ENCODE measurements at places on chromosomes 12 and 14.
A peak's percentile ranks its signal among the peaks of the same experiment; 100 is the strongest.

- DNase-seq = no peak
These were observed 34.2 kb upstream of the C12orf50 start for GRCh38 chr12:88063375-88063774.

DNA sequence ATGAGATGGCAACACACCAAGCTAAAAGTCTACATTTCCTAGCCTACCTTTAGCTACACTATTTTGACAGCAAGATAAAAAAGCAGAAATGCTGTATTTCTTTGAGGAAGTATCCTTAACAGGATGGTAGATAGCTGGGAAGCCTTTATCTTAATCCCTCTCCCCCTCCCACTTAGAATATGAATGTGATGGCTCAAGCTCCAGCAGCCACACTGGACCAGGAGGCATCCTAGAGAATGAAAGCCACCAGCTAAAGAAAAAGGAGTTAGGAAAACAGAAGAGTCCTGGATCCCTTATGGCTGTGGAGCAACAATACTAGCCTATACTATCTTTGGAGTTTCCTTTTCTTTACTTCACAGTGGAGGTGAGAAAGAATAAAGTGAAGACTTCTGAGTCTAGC is 15.1 kb downstream of the NAP1L1 start:
- no peak for DNase-seq

GRCh38 chr12:48080821-48081220 is 25.1 kb downstream of the SENP1 start:
- no peak for DNase-seq

DNA sequence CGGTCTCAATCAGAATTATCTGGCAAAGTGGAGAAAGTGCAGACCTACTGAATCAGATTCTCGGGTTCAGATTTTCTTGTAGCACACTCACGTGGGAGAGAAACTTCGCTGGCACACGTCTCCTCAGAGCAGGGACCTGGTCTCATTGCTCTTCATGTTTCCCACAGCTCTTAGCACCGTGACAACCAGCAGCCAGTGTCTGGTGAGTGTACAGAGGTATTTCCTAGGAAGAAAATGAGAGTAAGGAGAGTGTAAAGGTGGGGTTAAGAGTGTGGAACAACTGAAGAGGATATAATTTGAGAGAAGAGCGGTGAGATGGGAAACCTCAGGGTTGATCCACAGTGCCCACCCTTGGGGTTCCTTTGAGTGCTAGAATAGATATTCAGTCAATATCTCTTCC is 89.2 kb downstream of the ARF6 start:
- DNase-seq = no peak

GRCh38 chr12:74981541-74981940 is 228.1 kb downstream of the KCNC2 start:
- DNase-seq = no peak

GRCh38 chr12:57781244-57781643 is 1.3 kb upstream of the TSFM start:
- no peak for DNase-seq

DNA sequence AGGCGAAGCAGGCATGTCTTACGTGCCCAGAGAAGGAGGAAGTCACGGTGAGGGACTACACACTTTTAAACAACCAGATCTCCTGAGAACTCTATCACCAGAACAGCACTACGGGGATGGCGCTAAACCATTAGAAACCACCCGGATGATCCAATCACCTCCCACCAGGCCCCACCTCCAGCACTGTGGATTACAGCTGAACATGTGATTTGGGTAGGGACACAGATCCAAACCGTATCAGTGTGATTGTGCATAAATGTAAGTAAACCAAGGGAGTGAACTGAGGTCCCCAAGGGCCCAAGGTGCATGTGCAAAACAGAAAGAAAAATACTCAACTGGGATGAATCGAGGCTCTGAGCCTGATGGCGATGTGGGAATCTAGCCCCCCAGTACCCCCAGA is 134.2 kb downstream of the DICER1 start:
- no peak for DNase-seq

- DNase-seq = no peak
These were observed 19.5 kb downstream of the DICER1 start for GRCh38 chr14:95137804-95138167.

DNA sequence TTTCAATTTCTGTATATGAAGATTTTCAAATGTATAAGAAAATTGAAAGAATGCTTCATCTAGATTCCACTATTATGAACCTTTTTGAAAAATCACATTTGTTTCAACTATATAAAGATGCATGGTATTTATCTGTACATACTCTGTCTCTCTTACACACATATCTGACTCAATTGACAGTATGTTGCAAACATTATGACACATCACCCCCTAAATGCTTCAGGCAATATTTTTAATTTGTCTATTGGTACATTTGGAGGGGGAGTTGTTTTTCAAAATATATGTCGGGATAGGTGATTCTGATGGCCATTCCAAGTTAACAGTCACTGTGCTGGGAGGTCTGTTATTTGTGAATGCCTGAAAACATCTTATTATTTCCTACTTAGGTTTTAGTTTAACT is 14.4 kb downstream of the PCNX1 start:
- no peak for DNase-seq

GRCh38 chr12:27899151-27899661 is 73.3 kb downstream of the PTHLH start:
- no peak for DNase-seq

DNA sequence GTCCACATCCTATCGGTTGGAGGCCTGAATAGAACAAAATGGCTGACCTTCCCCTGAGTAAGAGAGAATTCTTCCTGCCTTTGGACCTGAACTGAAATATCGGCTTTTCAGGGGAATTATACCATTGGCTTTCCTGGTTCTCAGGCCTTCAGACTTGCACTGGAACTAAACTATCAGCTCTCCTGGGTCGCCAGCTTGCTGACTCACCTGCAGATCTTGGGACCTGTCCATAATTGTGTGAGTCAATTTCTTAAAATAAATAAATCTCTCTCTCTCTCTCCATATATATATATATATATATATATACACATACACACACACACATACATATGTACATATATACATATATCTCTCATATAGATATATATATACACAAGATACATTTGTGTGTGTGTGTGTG is 41.6 kb downstream of the KCNK10 start:
- no peak for DNase-seq

- no peak for DNase-seq
These were observed 114.5 kb upstream of the NCOR2 start for GRCh38 chr12:124681779-124682391.

GRCh38 chr12:96719660-96720362 is 187.2 kb upstream of the NEDD1 start:
- DNase-seq = no peak

DNA sequence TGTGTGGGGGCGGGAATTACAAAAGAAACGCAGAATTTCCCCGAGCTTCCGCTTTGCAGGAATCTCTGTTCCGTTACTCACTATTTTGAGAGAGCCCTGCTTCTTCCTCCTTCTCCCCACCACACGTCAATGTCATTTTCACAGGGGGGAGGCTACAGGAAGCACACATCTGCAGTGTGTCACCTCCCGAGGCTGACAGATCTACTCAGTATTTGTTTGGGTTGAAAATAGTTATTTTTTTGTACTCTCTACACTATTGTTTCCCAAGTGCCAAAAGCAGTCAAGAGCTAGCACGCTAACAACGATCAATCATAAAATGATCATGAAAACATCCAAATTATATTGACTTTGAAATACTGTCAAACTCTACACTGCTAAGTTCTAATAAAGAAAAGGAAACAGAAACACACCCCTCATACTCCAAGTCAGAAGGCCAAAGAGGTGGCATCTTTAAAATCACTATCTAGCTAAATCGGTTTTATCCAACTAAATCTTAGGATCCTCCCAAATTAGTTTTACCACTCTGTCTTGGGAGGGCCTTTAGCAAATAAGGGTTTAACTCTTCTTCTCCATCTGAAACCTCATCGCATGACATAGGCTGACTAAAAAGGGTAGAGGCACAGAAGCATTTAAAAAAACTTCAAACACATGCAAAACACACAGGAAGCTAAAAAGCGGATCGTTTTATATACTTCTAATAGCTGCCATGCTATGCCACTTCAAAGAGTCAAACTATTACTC is 51.8 kb downstream of the FOXN3 start:
- DNase-seq = peak; percentile 9

DNA sequence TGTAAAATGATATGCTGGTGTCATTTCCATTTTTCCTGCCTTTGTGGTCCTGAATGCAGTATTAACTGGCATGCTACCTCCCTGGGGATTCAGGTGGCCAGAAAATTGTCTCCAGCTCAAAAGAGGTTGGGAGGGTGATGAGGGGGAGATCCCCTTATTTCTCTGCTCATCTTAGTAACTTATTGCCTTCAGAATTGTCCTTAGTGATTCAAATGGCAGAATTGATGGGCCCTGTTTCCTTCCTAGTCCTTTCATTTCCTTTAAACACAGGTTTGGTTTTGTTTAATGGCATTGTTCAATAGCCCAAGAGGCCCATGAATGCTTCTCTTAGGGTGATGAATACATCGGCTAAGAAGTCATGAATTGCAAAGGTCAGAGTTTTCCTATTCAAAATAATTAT is 207.0 kb downstream of the SLC41A2 start:
- no peak for DNase-seq

DNA sequence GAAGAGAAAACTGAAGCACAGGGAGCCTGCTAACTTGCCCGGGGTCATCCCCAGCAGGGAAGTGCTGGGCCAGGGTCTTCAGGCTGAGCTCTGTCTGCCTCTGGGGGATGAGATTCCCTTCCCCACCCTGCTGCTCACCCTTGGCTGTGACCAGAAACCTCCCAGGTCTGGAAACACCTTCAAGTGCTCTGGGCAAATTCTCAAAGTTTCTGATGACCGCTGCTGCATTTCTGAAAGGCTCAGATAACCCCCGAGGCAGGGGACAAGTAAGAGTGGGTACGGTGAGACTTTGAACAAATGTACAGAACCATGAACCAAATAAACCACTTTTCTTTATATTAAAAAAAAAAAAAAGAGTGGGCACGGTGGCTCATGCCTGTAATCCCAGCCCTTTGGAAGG is 41.3 kb downstream of the LTBP2 start:
- no peak for DNase-seq

DNA sequence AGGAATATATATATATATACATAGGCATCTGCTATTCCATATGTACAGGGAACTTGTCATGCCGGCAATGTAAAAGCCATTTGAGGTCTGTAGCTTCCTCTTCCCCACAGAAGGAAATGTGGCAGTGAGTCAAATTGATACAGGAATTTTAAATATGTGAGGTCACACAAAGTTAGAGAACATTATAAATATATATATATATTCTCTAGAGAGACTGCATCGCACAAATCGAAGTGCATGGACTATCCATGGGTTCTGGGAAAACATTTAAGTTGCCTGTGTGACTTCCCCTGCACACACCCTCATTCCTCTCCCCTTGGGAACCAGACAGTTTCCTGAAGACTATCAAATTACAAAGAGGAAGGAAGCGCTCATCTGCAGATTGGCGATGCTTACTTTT is 100.9 kb upstream of the CCDC91 start:
- DNase-seq = no peak

Measured in stimulated activated CD4-positive, alpha-beta T cell treated with anti-CD3 and anti-CD28 coated beads, Interleukin-15, amount 100 ng/mL, for 1 hour (primary cell).